NCI-H1694 (cell line): ENCODE measurements at places on chromosomes 2 and 18.

DNA sequence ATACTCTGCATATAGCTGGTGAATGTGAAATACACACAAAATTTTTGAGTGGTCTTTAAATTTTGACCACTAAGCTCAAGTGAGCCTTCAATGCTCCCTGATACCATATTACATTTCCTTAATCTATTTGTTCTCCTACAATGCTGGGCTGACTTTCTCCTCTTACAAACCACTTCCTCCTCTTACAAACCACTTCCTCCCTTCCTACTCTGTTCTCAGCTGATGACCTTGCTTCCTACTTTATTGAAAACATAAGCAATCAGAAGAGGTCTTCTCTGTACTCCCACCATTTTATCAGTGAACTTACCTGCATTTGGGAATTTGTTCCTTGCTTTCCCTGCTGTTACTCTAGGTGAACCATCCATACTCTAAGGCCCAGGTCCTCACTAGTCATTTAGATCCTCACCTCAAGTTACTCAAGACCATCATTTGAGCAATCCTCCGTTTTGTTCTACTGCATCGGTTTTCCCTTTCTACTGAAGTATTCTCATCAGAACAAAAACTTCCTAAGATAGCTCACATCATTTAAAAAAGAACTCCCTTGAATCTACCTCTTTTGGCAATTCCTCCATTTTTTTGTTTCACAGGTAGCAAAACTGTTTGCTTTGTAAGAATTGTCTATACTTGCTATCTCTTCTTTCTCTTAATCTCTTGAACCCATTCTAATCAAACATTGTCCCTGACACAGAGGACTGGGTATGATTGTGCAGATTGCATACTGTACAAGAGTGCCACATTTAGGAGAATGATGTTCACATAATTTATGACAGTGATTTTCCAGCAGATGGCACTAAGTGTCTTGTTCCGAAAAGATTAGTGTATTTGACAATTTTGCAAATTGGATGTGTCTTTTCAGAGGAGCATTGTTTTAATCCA, 96.5 kb downstream of the EPB41L5 start:
- DNase-seq, result peak; percentile 61

- DNase-seq, result no peak
Observed at GRCh38 chr2:235204948-235205347, 253.1 kb downstream of the SH3BP4 start.

DNA sequence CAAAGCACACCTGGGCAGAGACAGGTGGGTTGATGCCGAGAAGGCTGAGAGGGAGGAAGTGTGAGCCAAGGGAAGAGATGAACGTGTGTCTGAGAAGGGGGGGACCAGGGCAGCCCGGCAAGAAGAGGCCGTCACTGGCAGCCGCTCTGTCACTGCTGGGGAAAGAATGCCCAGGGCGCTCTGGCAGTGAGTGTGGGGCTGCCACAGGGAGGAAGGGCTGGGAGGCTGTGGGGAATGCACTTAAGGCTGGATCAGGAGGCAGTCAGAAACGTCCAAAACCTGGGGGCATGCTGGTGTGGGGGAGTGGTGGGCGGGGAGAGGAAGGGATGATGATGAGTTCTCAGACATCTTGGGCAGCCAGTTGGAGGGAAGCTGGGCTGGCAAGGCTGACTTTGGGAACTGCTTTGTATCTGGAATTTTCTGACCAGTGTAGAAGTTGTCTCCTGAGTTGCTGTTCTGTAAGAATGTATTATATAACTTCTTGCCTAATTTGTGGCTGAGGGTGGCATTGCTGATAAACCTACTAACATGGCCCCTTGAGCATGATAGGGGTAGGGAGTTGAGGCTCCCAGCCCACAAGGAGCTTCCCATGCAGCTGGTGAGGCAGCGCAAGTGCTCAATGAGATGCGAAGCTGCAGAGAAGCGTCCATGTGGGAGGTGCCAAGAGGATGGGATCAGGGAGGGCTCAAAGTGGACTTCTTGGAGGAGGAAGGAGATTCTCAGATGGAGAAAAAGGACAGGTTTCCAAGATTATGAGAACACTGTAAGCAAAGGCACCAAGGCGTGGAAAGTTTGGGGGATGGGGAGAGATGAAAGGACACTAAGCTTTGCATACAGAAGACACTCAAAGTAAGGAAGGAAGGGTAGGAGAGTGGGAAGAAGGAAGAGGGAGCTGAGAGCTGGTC, 185.1 kb upstream of the HAAO start:
- DNase-seq, result no peak

DNA sequence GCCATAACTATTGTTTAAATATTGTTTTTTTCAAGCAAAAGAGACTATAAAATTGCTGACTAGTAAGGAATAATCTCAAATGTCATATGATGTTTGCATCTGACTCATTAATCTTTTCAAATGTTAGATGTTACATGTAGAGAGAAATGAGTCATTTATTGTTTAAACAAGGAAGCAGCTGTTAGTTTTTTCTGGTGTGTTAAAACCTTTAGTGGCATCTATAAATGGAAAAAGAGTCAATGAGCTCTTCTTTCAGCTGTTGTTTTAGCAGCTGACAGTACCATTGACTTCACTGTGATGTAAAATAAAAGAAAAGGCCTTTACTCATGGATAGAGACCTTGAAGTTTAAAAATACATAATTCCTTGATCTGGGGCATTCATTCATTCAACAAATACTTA, 1.8 kb upstream of the KLHL41 start:
- peak; percentile 49 for DNase-seq

GRCh38 chr2:111226876-111227700, 106.4 kb downstream of the BCL2L11 start:
- DNase-seq, result no peak

- DNase-seq, result no peak
Observed at GRCh38 chr18:79518028-79518682, 122.4 kb downstream of the NFATC1 start.

GRCh38 chr2:213710164-213710563, 425.9 kb downstream of the SPAG16 start:
- DNase-seq, result no peak

- no peak for DNase-seq
Observed at GRCh38 chr2:111185361-111186022, 64.8 kb downstream of the BCL2L11 start.

DNA sequence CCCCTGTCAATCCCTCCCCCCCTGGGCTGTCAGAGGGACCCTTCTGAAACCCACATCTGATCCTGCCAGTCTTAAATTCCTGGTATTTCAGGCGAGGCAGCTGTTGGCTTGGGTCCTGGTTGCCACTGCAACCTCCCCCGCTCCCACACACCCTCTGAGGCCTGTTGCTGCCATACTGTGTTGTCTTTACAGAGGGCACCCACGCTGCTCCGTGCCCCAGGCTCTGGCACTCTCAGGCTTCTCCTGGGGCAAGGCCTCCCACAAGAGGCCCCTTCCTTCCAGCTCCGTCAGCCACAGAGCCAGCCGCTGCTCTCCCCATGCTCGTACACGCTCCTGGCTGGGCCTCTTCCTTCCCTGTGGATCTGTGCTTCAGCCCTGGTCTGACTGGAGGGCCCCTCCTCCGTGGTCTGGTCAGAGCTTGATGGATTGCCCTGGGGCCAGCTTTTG, 8.6 kb downstream of the CABLES1 start:
- DNase-seq, result no peak
